Activated naive CD4-positive, alpha-beta T cell treated with Interleukin-2 at 50 U/mL for 16 hours (primary cell): ENCODE measurements at places on chromosomes 4 and X.

DNA sequence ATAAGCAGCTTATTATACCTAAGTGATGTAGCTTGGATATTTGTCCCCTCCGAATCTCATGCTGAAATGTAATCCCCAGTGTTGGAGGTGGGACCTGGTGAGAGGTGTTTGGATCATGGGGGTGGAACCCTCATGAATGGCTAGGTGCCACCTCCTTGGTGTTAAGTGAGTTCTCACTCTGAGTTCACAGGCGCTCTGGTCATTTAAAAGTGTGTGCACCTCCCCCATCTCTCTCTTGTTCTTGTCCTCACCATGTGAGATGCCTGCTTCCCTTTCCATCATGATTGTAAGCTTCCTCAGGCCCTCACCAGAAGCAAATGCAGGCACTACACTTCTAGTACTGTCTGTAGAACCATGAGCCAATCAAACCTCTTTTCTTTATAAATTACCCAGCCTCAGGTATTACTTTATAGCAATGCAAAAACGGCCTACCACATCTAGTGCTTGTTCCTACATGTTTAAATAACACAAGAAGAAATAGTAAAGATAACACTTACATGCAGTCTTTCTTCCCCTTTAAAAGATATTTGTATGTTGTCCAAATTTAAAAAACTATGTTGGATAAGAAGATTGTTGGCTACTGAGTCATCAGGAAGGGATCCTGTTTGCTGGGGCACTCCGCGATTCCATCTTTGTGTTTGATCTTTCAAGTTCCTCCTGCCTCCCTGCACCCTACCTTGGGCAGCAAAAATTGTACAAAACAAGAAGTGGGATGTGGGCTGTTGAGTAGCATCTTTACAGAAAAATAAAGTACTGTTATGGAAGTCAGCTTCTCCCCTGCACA lies 29.7 kb downstream of the PPP1R2C start:
- DNase-seq, result no peak

DNA sequence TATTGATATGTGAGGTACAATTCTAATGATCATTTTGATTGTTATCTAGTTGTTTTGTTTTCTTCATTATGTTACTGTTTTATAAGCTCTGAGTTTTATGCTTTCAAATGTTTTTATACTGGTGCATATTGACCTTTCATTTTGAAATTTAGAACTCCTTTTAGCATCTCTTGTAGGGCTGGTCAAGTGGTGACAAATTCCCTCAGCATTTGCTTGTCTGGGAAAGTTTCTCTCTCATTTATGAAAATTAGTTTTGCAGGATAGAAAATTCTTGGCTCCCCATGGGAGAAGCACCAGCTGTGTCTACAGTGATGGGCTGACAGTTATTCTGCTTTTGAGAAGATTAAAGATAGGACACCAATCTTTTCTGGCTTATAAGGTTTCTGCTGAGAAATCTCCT lies 105.3 kb upstream of the SPRY1 start:
- no peak for DNase-seq

DNA sequence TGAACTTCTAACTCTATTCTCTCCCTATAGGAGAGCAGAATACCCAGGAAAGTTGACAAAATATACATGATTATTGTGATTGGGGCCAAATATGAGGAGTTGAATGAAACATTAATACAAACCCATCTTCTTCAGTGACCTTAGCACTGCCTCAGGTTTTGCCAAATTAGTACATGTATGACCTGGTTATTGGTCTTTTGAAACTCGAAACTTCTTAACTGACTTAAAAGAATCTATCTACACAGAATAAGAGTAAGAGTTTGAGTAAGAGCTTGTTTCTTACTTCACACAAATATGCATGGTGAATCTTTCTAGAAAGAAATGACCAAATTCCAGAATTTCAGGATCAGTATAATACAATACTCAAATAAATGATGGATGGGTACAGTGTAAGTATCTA lies 213.0 kb upstream of the GK2 start:
- no peak for DNase-seq

DNA sequence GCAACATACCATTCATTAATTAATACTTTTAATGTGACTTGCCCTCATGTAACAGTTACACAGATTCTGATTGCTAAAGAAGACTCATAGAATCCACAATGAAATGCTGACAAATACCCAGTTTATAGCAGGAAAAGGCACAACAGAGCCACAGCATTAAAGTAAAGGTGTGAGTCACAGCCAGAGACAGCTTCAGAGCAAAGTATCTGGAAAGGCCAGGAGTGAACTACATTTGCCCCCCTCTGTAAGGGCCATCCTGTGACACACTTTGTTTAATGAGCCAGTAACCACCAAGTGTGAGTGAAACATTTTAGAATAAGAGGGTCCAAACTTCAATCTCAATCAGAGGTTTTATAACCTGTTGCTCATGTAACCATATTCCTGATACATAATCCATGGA lies 133.8 kb upstream of the TACR3 start:
- no peak for DNase-seq

DNA sequence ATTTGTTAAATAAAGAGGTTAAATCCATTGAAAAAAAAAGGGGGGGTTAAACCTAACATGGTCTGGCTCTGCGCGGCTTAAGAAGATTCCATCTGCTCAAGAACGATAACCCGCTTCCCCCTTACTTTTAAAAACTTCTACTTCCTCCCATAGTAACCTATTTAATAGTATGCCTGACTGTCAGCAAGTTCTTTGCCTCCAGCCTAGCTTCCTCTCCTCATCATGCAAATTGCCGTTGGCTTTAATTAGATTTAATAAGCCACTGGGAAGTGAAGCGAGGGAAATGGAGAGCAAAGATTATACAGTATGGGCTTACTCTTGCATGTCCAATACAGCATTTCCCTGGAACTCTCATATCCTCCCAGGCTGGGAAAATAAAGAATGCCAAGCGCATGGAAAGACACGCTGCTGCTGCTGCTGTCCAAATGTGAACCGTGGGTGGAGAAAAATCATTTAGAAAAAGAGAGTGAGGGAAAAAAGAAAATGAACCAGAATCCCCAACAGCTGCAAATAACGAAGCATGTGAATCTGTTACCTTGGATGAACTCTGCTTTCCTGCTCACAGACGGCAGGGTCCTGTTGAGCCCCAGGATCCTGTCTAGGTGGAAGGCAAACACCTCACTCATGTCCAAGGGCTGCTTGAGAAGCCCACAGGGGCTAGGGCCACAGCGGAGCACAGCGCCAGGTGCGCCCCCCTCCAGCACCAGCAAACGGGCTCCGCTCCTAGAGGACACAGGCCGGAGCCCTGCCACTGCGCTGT lies 2.7 kb downstream of the GASK1B start:
- no peak for DNase-seq

- no peak for DNase-seq
These were observed 880.2 kb downstream of the RAPGEF2 start for GRCh38 chr4:159983082-159983481.

- DNase-seq, result no peak
These were observed 1.3 kb upstream of the ATP10D start for GRCh38 chr4:47483745-47484144.

GRCh38 chrX:136999024-136999423 lies 34.8 kb downstream of the GPR101 start:
- no peak for DNase-seq

DNA sequence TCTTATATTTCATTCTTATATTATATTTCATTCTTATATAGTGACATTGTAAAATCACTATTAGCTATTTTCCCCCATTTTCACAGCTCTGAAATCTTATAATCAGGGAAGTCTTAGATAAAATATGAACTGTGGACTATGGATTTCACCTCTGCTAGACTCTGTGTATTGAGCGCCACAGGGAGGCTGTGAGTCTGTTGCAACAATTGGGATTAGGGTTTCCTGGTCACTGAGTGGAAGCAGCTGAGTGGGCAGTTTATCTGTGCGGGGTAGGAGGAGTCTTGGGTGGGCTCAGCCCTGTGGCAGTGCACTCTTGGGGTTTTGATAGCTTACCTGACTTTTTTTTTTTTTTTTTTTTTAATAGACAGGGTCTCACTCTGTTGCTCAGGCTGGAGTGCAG lies 249.5 kb downstream of the PTTG2 start:
- DNase-seq, result no peak

- DNase-seq, result no peak
These were observed 338.7 kb upstream of the MAOA start for GRCh38 chrX:43317378-43317777.

- no peak for DNase-seq
These were observed 6.3 kb downstream of the GABRA4 start for GRCh38 chr4:46986922-46987638.
